ENCODE measurements at places on chromosomes 11 and 22.

- DNase-seq: peak; percentile 48
Measured at GRCh38 chr11:3920148-3920852, 64.8 kb downstream of the STIM1 start.

DNA sequence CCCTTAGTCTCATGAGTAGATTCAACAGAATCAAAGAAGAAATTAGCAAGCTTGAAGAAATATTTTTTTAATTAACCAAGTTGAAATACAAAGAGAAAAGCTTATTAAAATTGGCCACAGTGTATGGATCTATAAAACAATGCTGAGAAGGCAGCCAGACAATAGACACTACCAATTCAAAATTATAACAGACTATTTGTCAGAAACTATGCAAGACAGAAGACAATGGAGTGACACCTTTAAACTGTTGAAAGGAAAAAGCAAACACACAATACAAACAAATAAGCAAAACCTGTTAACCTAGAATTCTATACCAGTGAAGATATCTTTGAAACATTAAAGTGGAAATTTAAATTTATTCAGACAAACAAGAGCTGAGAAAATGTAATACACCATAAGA, 225.4 kb downstream of the CASP12 start:
- no peak for DNase-seq

DNA sequence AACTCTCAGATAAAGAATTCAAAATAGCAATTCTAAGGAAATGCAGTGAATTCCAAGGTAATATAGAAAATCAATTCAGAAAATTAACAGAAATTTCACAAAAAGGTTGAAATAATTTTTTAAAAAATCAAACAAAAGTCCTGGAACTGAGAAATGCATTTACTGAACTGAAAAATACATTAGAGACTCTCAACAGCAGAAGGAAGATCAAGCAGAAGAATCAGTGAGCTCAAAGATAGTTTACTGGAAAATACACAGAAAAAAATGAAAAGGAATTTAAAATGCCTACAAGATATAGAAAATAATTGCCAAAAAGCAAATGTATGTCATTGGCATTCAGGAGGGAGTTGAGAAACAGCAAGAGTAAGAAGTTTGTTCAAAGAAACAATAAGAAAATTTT, 107.3 kb downstream of the BUD13 start:
- no peak for DNase-seq

- no peak for DNase-seq
Measured at GRCh38 chr11:121936781-121937447, 179.1 kb downstream of the BLID start.

- no peak for DNase-seq
Measured at GRCh38 chr11:100706179-100706578, 19.1 kb downstream of the ARHGAP42 start.

GRCh38 chr22:34294986-34295385, 374.7 kb upstream of the LARGE1 start:
- DNase-seq: no peak

DNA sequence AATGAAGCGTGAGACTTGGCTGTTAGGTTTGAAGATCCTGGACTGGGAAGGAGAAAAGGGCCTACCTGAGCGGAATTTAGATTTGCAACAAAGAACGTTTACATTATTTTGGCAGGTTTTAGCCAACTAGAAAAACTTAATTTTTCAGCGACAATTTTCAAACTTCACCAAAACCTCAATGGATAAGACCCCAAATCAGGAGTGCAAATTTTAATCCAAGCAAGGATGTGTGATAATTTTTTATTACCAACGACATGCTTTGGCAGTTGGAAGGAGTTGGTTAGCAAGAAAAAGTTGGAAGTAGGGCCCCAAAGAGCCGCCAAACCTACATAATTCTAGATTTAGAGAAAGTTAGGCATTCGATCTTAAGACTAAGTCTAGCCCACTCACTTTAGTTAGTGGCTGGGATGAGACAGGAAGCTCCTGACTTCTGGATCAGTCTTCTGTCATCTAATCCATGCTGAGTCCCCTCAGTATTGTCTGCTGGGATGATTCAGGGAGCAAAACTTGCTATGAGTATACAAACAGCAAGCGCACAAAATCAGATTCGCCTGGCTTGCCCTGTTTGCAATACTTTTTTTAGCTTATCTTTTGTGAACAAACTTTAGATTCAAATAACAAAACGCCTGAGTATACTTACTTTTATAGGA, 787 bp upstream of the RDX start:
- no peak for DNase-seq

GRCh38 chr11:15651816-15652215, 537.1 kb downstream of the INSC start:
- DNase-seq: no peak

GRCh38 chr11:70159627-70160570, 43.2 kb upstream of the FADD start:
- DNase-seq: no peak

DNA sequence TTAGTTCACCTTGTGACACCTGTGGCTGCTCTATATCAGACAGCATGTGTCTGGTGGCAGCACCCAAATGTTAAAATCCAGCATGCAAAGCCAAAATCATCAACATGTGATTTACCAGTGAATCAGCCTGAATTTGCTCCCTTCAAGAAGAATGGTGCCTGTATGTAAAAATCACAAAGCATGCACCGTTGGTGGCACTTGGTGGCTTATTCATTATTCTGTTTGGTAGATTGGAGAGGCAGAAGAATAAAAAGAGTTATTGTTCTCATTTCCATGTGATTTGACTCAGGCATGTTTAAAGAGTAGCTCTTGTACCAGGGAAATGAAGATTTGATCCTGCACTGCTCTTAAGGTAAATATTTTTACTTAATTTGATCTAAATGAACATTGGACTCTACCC, 143.9 kb upstream of the MPPED2 start:
- no peak for DNase-seq

- no peak for DNase-seq
Measured at GRCh38 chr11:72254299-72254993, 10.5 kb upstream of the PHOX2A start.

DNA sequence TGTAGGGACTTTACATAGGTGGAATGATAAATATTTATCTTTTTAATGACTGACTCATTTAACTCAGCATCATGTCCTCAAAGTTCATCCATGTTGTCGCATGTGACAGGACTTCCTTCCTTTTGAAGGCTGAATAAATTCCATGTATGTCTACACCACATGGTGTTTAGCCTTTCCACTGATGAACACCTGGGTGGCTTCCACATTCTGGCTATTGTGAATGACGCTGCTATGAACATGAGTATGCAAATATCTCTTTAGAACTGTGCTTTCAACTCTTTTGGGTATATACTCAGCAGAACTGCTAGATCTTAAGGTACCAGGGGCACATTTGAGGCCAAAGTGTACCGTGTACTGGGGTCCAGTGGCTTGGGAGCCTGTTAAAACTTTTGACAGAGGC, 24.1 kb downstream of the LARGE1 start:
- DNase-seq: no peak

GRCh38 chr11:102438311-102439062, 14.1 kb downstream of the TMEM123 start:
- DNase-seq: no peak

GRCh38 chr11:133219543-133219942, 312.8 kb downstream of the OPCML start:
- DNase-seq: no peak

GRCh38 chr22:23903328-23903971, 9.3 kb downstream of the MIF start:
- DNase-seq: no peak

DNA sequence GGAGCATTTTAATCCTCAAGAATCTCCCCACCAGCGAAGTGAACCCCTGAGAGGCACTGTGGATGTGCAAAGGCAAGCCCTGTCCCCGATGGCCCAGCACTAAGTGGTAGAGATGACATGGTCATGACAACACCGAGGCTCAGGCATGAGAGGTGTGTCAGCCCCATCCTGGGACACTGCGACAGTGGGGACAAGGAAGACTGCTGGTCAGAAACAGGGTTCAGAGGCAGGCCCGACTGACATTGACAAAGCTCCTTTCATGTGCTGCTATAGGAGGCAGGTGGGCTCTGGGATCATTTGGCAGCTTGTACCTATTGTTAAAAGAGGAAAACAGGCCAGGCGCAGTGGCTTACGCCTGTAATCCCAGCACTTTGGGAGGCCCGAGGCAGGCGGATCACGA, 54.3 kb upstream of the MYEOV start:
- no peak for DNase-seq

GRCh38 chr22:50606946-50607658, 6.5 kb downstream of the MAPK8IP2 start:
- DNase-seq: no peak

DNA sequence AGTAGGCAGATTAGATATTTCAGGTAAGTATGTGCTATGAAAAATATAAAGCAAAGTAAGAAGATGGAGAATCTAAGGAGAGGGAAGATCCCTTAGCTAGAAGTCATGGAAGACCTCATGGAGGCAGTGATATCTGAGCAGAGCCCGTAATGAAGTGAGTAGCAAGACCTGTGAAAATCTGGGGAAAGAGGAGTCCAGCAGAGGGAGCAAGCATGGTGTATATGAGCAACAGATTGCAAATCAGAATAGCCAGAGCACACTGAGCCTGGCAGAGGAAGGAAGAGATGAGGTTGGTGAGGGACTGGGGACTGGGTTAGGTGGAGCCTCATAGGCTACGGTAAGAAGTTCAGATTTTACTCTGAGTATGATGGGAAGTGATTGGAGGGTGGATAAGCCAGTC, 9.4 kb downstream of the LHFPL7 start:
- DNase-seq: no peak

GRCh38 chr11:34267417-34267816, 90.4 kb downstream of the ABTB2 start:
- DNase-seq: no peak

GRCh38 chr11:58787903-58788302, 56.2 kb upstream of the GLYAT start:
- DNase-seq: no peak

GRCh38 chr11:73306977-73307322, 1.1 kb upstream of the ARHGEF17 start:
- DNase-seq: no peak

- no peak for DNase-seq
Measured at GRCh38 chr11:102332611-102332994, 14.4 kb upstream of the BIRC2 start.

DNA sequence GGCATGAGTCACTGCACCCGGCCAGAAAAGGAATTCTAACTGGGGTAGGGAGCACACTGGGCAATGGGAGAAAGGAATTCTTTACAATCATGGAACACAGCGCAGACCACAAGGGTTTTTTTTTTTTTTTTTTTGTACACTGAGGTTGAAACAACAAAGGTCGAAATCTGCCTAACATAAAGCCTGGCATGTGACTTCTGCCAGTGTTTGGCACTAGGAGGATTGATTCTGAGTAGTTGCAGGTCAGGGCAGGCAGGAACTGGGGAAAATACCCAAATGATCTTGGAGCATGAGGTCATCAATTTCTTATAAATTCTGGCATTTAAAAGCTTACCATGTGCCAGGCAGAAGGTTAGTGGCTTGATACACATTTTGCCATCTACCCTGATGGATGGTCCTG, 202.0 kb upstream of the SNX19 start:
- no peak for DNase-seq

DNA sequence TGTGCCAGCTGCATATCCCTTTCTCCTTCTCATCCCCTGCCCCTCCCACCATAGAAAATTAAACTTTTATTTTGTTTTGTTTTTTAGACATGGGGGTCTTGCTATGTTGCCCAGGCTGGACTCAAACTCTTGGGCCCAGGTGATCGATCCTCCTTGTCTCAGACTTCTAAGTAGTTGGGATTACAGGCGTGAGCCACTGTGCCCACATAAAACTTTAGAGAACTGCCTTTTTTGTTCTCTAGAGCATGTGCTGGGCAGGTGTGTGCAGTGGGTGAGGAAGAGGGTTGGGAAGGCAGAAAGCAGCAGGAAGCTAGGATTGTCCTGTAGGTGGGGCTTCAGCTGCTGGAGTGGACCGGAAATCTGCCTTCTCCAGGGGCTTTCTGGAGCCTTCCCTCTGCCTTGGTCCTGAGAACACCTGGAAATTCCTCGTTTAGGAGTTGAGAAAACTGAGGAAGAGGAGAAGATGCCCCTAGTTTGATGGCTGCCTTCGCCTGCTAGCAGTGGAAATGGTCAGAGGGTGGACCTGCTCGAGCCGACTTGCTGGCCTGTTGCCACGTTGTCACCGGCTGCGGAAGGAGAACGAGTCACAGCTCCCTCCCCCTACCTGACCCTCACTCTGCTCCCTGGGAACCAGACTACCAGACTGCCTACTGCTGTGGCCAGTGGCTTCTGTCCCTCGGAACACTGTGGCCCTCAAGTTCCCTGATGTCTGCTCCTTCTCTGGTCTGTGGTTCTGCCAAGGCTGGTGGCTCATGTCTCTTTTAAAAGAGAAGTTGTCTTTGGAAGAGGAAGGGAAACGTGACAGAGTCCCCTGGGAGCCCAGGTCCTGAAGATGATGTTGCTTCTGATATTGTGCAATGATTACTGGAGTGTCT, 4.0 kb downstream of the ST14 start:
- no peak for DNase-seq

- no peak for DNase-seq
Measured at GRCh38 chr22:49894322-49895054, 23.8 kb downstream of the ALG12 start.

GRCh38 chr22:41963453-41964111, 5.7 kb upstream of the SEPTIN3 start:
- no peak for DNase-seq

DNA sequence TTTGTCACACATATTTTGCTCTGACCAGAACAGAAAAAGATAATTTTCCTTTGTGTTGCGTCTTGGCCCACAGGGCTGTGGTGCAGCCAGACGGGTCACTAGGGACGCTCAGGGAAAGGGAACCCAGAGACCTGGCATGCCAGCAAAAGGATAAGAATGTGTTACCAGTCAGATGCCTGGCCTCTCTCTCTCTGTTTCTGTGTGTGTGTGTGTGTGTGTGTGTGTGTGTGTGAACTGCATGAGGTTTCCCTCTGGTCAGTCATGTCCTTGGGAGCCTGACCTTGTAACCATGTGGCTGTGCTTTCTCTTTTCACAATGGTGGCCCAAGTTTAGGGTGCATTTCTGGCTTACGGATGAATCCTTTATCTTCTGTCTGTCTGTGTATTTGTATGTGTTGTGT, 25.4 kb downstream of the CCKBR start:
- no peak for DNase-seq

GRCh38 chr22:38861927-38862326, 10.1 kb downstream of the CBX6 start:
- DNase-seq: no peak

DNA sequence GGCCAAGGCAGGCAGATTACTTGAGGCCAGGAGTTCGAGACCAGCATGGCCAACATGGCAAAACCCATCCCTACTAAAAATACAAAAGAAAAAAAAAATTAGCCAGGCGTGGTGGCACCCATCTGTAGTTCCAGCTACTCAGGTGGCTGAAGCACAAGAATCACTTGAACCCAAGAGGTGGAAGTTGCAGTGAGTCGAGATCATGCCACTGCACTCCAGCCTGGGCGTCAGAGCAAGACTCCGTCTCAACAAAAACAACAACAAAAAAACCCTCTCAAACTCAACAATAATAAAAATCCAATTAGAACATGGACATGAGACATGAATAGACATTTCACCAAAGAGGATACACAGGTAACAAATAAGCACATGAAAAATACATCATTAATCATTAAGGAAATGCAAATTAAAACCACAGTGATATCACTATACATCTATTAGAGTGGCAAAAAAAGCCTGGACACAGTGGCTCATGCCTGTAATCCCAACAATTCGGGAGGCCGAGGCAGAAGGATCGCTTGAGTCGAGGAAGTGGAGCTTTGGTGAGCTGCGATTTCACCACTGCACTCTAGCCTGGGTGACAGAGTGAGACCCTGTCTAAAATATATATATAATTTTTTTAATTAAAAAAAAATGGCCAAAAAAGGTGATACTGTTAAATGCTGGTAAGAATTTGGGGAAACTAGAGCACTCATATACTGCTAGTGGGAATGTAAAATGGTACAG, 12.7 kb upstream of the SEPTIN5 start:
- DNase-seq: no peak

Data from stimulated activated CD8-positive, alpha-beta memory T cell treated with anti-CD3 and anti-CD28 coated beads, Interleukin-7, amount 100 ng/mL, for 1 hour (primary cell).